ENCODE measurements at places on chromosomes 7 and 10.
A peak's percentile ranks its signal among the peaks of the same experiment; 100 is the strongest.

DNA sequence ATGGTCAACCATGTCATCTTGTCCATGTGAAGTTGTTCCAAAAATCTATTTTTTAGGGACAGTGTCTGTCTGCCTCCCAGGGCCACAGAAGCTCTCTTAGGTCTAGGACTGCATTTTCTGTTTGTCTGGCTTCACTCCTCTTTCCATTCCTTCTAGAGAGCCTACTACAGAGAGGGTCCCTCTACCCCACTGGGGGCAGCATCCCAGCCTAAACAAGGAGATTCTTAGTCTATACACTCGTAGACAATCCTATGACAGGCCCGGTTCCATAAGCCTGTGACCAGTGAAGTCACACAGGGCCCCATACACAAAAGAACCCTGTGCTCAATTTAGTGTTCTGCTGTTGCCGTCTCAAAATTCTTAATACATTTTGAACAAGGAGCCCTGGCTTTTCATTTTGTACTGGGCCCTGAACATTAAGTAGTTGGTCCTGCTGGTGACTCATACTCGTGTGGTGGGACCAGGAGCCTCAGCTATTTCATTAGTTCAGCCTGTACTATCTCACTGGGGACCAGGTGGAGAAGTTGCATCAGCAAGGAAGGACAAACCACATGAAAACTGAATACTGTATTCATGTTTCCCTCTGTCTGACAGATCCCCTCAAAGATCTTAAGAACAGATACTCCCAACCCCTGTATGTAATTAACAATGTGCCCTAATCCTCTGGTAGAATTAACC lies 23.5 kb upstream of the FAM180A start:
- DNase-seq: no peak

DNA sequence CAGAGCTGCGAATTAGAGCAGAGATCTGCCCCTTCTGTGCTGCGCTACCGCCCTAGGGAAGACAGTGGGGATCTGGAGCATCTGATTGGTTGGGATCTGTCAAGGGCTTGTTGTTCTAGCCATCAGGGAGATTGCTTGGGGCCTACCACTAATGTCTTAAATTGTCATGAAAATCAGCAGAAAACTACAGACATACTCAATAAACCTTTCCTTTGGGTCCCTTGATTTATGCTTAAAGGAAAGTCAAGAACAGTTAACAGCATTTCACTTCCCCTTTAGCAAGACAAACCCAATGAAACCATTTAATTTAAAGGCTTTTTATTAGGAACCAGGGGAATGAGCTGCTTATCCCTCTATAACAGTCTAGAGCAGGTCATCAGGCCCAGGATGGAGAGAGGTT lies 10.0 kb downstream of the SLC25A28 start:
- DNase-seq: no peak

- DNase-seq: no peak
Measured at GRCh38 chr7:55026086-55026790, 7.4 kb downstream of the EGFR start.

GRCh38 chr10:26844396-26844975 lies 16.3 kb downstream of the ABI1 start:
- DNase-seq: no peak

- no peak for DNase-seq
Measured at GRCh38 chr10:16904639-16905061, 87.4 kb upstream of the RSU1 start.

GRCh38 chr7:151062399-151063211 lies 3.2 kb downstream of the SLC4A2 start:
- DNase-seq: peak; percentile 71
